Stimulated activated CD4-positive, alpha-beta T cell treated with anti-CD3 and anti-CD28 coated beads, Interleukin-15, amount 100 ng/mL, for 1 hour (primary cell): ENCODE measurements at places on chromosomes 6 and 20.

DNA sequence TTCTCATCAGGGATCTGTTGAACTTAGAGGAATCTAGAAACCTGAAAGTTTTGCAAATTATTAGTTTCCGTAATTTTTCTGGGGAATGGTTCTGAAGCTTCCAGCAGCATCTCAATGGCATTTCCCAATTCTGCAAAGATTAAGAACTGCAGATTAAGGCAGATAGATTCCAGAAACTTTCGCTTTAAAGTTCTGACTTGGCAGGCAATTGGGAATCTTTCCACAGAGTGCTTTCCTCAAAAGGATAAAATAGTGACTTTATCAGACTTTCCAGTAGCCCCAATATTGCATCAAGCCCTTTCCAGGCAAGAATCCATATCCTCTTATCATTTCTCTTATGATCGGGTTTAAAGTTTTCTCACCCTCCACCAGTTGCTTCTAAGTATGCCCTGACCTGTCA is 261.1 kb downstream of the FNDC1 start:
- no peak for DNase-seq

DNA sequence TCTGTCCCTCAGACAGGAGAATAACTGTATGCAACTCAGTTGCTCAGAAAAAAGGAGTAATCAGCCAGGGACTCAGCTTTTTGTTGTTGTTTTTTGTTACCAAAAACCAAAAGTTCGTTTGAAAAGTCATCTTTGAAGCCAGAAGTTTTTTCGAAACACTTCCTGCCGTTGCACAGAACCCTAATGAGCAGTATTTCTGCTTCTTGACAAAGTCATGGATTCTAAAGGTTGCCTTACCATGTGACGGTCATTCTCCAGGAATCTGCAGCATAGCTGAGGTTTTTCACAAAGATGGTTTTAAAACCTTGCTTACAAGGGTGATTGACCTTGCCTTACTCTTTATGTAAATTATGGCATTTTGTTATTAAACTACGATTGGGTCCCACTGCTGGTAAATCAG is 1.9 kb downstream of the RAB32 start:
- no peak for DNase-seq

DNA sequence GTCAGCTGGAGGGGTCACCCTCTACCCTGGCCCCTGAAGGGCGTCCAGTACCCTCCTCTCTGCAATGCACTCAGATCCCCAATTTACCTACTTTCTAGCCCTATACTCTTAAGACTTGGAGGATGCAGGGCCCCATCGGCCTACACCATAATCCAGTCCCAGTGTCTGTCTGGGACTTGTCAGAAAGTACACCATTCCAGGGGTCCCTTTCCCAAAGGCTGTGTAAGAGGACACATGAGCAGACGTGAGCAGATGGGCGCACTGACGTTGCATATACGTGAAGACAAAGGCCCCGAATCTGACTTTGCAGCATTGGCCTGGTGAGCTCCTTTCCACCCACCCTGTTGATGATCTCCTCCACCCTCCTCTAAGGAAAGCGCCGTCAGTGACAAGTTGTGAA is 20.9 kb upstream of the SMOC2 start:
- no peak for DNase-seq

DNA sequence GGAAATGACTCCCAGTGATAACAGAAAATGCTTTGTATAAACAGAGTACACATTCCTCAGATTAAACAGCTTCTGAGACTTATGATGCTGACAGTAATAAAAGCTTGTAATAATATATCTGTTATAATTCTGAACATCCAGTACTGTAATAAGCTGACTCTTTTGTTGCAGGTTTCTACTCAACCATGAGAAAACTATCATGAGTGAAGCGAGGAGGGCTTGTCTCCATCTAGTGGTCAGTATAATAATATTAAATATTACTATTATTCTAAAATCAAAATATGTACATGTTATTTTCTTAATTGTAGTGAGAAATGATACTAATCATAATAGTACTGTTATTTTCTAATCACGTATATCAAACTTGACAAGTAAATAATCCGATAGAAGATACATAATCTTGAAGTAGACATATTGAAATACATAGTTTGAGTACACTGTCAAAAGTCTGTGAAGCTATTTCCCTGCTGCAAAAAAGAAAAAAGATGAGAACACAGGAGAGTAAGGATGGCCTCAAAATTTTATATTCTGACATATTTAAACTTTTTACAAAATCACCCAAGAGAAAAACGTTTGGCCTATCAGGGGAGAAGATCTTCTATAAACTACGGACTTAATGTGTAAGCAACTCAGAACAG is 183.1 kb downstream of the MOXD1 start:
- no peak for DNase-seq

GRCh38 chr20:45515147-45515913 is at the start of gene SPINT3:
SPINT3 (minus strand) TSS chr20:45515622; CDS start chr20:45515608, 14 bp downstream.
- DNase-seq, result no peak

GRCh38 chr6:113970805-113971676 is at the start of gene HDAC2:
HDAC2 (minus strand) TSS chr6:113971148; CDS start chr6:113970908, 240 bp downstream.
- peak; percentile 85 for DNase-seq

- no peak for DNase-seq
Observed at GRCh38 chr6:10800810-10801209, 37.5 kb downstream of the MAK start.

- no peak for DNase-seq
Observed at GRCh38 chr6:166802401-166802800, 153.9 kb downstream of the RNASET2 start.

- DNase-seq, result no peak
Observed at GRCh38 chr6:2838251-2838650, 3.4 kb downstream of the SERPINB1 start.

GRCh38 chr6:21902628-21903169 is 309.1 kb downstream of the SOX4 start:
- no peak for DNase-seq

DNA sequence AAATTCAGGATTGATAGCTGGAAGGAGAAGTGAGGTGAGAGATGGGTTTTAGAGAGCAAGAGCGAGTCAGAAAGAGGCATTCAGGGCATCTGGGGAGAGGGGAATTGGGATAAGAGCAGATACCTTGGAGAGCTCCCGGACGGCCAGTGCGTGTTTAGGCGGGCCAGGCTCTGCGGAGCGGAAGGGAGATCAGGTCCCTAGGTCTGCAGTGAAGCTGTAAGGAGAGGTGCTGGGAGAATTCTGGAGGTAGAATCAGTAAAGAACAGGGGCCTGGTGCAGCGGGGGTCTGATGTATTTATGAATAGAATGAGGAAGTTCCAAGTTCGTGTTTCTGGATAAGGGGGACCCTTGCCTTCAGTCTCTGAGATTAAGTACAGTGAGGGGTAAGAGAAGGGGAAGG is 47.4 kb upstream of the FAM83D start:
- no peak for DNase-seq

GRCh38 chr6:26260110-26260637 is 104.8 kb upstream of the BTN3A2 start:
- DNase-seq, result no peak

DNA sequence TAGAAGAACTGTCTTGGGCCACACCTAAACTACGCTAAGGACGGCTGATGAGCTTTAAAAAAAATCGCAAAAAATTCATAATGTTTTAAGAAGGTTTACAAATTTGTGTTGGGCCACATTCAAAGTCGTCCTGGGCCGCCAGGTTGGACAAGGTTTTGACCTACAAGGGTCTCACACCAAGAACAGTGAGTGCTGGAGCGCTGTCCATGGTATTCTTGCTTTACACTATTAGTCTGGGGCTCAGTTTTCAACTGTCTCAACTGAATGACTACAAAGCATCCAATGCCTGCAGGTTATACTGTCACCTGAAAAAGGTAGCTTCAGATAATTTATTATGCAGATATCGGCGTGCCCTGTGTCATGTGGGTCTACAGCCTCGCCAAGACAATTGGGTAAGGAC is 3.7 kb upstream of the FAXC start:
- DNase-seq, result no peak

GRCh38 chr6:25462235-25462897 is 183.2 kb downstream of the CARMIL1 start:
- DNase-seq, result no peak

GRCh38 chr20:35840421-35840820 is 68.6 kb downstream of the PHF20 start:
- DNase-seq, result no peak

GRCh38 chr6:45184937-45185336 is 143.2 kb upstream of the RUNX2 start:
- no peak for DNase-seq

- no peak for DNase-seq
Observed at GRCh38 chr20:23244156-23244915, 106.3 kb upstream of the NXT1 start.

- no peak for DNase-seq
Observed at GRCh38 chr20:35093267-35093884, 769 bp upstream of the TRPC4AP start.

GRCh38 chr6:110590821-110591351 is 114.5 kb upstream of the SLC22A16 start:
- DNase-seq, result no peak

- no peak for DNase-seq
Observed at GRCh38 chr6:42007286-42008137, 42.8 kb upstream of the TAF8 start.

GRCh38 chr6:150756173-150756572 is 109.3 kb upstream of the MTHFD1L start:
- no peak for DNase-seq

GRCh38 chr6:18363746-18364145 is 23.4 kb upstream of the RNF144B start:
- no peak for DNase-seq

- DNase-seq, result no peak
Observed at GRCh38 chr6:158230967-158231550, 62.9 kb downstream of the GTF2H5 start.

DNA sequence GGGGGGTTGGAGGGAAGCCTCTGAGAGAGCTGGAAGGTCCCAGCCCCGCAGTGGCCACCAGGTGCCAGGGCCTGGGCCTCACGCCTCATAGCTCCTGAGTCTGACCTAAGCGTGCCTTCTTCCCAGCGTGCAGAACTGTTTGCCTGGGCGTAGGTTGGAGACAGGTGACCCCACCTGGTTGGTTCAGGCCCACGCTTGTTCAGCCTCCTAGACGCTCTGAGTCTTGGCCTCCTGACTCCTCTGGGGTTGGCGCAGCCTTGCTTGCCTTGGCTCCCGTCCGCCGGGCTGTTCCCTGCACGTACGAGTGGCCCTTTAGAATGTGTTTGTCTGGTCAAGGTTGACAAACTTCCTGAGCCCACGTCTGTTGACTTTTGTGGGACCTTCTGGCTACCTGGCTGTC is 70.8 kb downstream of the EYA2 start:
- DNase-seq, result no peak

- no peak for DNase-seq
Observed at GRCh38 chr6:4581468-4582385, 194.5 kb upstream of the CDYL start.

- DNase-seq, result no peak
Observed at GRCh38 chr20:47453167-47453782, 48.4 kb upstream of the NCOA3 start.

GRCh38 chr20:46936415-46937156 is 41.9 kb downstream of the EYA2 start:
- DNase-seq, result no peak

DNA sequence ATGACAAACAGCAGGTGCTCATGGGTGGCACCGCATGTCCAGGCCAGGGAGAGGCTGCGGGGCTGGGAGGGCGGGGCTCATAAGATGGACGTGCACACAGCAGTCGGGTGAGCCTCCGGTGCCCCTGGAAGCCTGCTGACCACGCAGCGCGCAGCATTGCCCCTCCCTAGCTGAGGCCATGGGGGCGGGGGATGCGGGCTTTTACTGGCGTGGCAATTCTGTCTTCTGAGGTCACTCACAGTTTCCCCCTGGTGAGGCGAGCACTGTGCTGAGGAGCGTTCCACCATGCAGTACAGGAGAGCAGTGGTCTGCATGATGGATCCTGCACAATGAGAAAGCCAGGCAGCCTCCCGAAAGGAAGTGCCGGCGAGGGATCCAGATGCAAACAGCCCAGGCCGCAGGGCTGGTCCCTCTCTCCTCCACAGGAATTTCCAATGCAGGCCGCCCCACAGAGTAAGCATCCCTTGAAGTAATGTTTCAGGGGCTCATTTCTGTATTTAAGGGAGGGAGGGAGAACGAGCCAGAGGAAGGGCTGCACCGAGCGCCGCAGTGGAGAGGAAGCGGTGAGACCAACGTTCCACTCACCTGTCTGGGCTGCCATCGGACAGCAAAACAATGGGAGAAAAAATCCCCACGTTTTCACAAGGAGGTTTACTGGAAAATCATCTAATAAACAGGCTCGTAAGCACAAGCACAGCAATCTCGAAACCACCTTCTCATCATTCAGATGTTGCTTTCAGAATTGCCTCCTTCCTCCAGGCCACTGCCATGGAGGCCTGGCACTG is 56.0 kb downstream of the IRF4 start:
- DNase-seq, result no peak

DNA sequence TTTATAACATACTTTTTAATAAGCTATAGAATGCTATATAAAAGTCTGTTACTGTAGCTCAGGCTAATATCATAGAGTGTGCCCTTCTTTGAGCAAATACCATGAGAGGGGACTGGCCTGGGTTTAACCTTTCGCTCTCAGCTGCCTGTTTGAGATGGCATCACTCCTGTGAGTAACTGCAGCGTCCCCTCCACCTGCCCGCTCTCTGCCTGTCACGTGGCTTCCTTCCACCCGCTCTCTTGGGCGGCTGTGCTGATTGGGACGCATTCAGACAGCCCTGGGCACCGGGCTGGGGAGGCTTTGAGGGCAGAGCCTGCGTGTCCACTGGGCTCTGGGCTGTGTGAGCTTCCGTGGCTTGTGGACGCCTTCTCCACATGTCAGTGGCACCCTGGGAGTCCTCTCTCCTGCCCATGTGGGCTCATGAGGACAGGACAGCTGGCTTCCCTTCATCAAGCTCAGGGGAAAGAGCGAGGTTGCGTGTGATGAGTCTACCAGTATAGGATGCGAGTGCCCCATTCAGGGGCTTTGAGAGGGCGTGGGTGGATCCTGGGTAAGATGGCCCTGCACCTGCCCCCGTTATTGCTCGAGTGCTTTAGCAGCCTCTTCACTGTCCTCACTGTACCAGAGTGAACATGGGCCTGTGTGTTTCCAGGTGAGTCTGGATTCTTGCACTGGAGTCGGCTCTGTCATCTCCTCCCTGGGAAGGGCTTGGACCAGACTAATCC is 10.7 kb upstream of the C20orf204 start:
- DNase-seq, result no peak
